ENCODE measurements at places on chromosomes 5 and 9.

GRCh38 chr9:101674165-101674564 lies 64.3 kb downstream of the GRIN3A start:
- DNase-seq, result no peak

- no peak for DNase-seq
Observed at GRCh38 chr5:124704594-124705284, 41.7 kb downstream of the ZNF608 start.

- no peak for DNase-seq
Observed at GRCh38 chr9:133099726-133100505, 21.1 kb downstream of the RALGDS start.

DNA sequence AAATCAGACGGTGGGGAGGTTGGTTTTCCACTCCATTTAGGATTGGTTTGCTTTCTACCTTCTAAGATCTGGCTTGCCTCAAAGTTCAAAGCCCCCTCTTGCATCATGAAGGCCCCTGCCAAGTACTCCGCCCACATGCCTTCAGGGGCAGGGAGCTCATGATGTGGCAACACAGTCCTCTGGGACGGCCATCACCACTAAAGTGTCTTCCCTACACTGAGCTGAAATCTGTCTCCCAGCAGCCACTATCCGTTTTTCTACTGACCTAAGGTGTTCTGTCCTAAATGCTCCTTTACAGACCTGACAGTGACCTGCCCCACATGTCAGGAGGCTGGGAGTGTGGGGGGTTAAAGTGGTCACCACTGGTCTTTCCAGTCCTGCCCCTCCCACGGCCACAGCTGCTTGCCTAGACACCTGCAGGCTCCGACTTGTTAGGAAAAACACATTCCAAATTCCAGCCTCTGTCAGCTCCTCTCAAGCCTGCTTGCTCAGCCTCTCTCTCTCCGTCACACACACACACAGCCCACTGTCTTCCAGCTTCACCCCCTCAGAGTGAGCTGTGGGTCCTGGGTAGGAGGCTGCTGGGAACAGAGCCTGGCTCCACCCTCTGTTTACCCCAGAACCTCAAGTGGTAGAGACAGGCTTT lies 44.9 kb downstream of the SHB start:
- DNase-seq, result no peak

DNA sequence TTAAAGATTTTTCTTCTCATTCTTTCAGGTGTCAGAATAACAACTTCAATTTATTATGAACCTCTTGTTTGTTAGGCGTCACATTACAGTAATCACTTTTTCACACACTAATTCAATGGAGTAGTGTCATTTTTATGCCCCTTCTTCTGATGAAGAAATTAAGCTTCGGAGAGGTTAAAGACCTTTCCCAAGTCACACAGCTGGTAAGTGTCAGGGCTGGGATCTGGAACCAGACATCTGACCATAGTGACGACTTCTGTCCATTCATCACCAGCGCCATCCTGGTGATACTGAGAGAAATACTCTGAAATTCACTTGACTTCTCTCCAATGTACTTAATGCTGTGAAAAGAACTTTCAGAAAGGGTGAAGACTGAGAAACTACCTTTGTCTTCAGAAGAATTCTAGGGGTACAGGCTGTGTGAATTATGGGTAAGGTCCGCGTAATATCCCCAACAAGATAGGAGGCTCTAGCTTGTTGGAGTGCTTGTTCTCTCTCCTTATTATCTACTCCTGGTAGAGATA lies 173.8 kb downstream of the GAS1 start:
- DNase-seq, result no peak

GRCh38 chr9:137127301-137128157 lies 11.4 kb upstream of the GRIN1 start:
- peak; percentile 59 for DNase-seq

Measured in CD4-positive, alpha-beta T cell treated with Interleukin-10 for 1 hour (primary cell).